ENCODE measurements at places on chromosomes 6 and 20. TPM values are rescaled to one million over a fixed set of nuclear protein-coding genes. Genes with fewer than 3 reads are reported as not detected.

GRCh38 chr6:114083251-114083650 lies 112.3 kb upstream of the HDAC2 start:
- no peak for DNase-seq

ULBP2 gene
- polyA plus RNA-seq = 0.46 TPM

DDX43 gene
- polyA plus RNA-seq = 0.35 TPM

DNA sequence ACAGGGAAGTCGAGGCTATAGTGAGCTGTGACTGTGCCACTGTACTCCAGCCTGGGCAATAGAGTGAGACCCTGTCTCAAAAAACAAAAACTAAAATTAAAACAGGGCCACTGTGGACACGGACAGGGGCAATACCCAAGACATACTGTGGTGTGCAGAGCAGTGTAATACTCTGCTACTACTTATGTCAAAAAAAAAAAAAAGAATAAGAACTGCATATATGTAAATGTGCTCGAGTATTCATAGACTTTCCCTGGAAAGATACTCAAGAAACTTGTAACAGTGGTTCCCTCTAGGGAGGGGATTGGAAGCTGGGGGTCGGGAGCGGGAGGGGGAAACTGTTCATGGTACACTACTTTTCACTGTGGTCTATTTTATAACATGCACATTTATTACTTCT lies 15.9 kb downstream of the SPDEF start:
- no peak for DNase-seq

GSTA3 gene
- polyA plus RNA-seq = not detected

DNA sequence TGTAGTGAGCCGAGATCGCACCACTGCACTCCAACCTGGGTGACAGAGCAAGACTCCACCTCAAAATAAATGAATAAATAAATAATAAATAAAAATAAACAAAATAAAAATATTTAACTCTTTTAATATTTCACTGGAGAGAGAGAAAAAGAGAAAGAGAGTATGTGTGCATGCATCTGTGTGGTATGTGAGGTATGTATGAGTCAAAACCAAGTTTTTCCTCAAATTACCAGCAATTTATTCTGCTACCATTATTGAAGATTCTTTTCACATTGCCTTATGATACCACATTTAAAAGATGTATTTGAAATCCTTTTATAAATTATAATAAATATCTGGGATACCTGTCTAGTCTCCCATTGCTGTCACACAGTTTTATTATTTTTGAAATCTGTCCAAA lies 122.1 kb downstream of the CD164 start:
- DNase-seq = no peak

TUBB1 gene
- 0.57 TPM for polyA plus RNA-seq

DNA sequence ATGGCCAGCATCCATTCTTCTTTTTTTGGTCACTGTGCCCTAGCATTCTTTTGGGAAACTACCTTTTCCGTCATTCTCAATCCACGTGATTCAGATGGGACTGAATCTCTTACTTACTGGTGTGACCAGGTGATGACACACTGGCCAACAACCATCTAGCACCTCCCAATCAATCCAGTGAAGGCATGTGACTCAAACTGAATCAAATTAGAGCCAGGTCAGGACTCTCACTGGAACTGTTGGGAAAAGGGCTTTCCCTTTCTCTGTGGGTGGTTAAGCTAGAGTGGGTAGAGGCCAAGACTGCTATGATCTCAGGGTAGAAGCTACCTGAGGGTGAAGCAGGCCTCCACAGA lies 36.2 kb upstream of the ZMYND8 start:
- no peak for DNase-seq

ARG1 gene
- 1.1 TPM for polyA plus RNA-seq

GRCh38 chr6:112216662-112217551 lies 37.5 kb downstream of the LAMA4 start:
- no peak for DNase-seq

PTCHD4 gene
- polyA plus RNA-seq = 10.9 TPM

SMLR1 gene
- polyA plus RNA-seq = 0.10 TPM

MLIP gene
- 75.2 TPM for polyA plus RNA-seq

- DNase-seq = no peak
These were observed 20.1 kb downstream of the RNF24 start for GRCh38 chr20:3995067-3995748.

AHCY gene
- polyA plus RNA-seq = 145 TPM

DNA sequence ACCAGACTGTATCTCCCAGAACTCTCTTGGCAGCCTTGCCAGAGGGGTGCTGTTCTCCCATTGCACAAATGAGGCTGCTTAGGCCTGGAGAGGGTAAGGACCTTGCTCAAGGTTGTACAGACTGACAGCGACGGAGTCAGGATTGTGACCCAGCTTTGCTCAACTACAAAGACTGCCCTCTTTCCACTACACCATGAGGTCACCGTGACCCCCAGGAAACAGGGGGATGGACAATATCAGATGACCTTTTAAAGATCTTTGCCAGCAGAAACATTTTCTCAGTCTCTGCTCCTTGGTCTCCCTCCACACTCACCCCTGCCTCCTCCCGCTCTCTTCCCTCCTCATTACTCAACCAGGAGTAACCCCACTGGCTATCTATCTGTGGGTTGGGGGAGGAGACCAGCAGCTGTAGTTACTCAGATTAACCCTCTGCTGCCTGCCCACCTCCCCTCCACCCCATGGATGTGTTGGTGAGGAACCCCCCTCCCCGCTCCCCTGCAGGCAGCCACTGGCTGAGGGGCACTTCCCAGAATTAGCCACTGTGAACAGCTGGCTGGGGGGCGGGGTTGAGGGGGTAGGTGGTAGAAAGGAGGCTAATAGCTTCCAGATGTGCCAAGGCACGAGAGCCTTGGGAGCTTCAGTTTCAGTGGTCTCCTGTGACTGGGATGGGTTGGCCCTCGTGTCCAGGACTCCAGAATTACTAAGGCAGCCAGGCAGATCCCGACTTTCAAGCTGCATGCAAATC lies 26.9 kb upstream of the MRPS18A start:
- DNase-seq = no peak

GRCh38 chr6:76451926-76452709 lies 379.7 kb upstream of the IMPG1 start:
- DNase-seq = no peak

DNA sequence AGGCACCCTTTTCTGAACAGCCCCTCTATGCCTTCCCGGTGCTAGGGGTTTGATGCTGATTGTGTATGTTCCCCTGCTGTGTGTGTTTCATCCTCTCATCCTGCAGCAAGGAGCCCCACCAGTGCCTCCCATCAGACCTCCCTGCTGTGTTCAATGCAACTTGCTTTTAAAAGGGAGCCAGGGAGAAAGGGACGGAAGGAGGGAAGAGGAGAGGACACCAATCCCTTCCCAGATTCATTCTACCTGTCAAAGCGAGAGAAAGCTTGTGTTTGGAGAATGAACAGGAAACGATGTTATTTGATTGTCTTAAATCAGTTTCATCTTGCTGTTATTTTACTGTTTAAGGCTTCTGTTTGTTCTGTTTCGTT lies 259.2 kb downstream of the ADGB start:
- DNase-seq = no peak

- no peak for DNase-seq
These were observed 368.9 kb downstream of the UTRN start for GRCh38 chr6:144653885-144654505.

SIGLEC1 gene
- polyA plus RNA-seq = 3.8 TPM

DNA sequence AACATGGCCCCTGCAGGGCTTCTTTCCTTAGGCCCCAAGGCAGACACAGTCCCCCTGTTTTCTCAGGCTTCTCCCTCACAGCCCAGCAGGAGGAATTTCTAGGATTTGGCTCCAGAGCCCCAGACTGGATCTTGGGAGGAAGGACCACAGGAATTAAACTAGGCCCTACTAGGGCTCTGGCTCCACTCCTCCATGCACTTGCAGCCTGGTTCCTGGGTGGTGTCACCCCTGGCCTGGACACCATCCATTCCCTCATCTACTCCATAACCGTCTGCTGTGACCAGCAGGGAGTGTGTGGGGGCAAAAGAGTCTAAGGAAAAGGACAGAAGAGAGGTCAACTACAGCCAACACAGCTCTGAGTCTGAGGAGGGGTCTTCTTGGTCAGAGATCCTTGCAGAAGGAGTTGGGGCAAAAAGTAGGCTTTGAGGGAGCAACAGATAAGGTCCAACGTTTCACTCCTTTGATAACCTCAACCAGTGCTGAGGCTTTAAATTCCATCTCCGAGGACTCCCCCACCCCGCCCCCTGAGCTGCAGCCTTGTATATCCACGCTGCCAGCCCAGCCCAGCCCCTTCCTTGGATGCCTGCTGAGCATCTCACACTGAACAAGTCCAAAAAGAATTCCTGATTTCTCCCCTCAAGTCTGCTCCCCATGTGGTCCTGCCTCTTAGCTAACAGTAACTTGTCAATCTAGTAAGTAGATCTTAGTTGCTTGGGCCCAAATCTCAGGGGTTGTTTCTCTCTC lies 27.9 kb upstream of the SPDEF start:
- DNase-seq = no peak

GRCh38 chr20:63058696-63059335 lies 52.1 kb upstream of the BHLHE23 start:
- DNase-seq = no peak

DNA sequence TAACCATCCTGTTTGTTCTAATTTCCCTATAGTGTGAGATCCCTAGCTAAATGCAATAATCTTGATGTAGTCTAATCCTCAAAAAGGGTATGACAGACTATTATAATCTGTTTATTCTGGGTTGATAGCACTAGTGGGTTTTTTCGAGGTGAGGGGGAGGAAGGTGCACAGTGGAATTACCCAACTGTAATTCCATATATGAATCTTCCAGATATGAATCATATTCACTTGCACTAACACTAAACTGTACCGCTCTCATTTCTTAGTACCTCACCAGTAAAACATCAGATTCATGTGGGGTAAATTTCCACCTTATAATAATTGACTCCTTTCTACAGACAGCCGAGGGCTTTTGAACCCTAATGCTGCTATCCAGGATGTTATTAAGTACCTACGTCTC lies 16.5 kb downstream of the NCOA7 start:
- no peak for DNase-seq

GRCh38 chr20:62254021-62254724 lies 15.9 kb downstream of the OSBPL2 start:
- DNase-seq = no peak

DNA sequence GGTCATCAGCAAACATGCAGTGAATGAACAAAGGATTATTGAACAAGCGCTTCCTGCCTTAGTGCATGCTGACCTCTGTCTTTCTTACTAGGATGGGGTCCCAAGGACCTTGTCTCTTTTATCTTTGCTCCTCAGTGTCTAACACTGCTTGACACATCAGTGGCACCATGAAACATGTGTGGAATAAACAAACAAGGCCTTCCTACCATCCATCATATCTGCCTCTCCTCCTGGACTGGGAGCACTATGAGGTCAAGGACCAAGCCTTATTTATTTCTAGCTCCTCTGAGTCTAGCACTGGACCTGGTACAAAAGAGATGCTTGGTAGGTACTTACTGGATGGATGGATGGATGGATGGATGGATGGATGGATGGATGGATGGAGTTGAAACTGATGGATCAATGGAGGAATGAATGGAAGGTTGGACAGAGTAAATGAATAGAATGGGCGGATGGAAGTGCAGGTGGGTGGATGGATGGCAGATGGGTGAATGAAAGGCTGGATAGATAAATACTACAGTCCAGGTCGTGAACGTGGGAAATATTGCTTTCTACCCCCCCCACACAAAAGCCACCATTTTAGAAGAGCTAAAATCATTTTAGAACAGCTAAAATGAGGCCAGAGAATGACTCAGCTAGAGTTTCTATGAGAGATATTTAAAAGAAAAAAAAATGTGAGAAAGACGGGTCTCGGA lies 104.1 kb upstream of the PTPN1 start:
- DNase-seq = no peak

DNA sequence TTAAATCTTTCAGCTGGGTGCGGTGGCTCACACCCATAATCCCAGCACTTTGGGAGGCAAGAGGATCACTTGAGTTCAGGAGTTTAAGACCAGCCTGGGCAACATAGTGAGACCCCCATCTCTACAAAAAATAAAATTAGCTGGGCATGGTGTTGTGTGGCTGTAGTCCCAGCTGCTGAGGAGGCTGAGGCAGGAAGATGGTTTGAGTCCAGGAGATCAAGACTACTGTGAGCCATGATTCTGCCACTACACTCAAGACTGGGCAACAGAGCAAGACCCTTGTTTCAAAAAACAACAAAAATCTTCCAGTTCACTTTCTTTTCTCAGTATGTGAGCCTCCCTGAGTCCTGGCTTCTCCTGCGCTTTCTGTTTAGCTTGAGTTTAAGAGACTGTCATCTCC lies 7.9 kb downstream of the SDHAF4 start:
- no peak for DNase-seq

DNA sequence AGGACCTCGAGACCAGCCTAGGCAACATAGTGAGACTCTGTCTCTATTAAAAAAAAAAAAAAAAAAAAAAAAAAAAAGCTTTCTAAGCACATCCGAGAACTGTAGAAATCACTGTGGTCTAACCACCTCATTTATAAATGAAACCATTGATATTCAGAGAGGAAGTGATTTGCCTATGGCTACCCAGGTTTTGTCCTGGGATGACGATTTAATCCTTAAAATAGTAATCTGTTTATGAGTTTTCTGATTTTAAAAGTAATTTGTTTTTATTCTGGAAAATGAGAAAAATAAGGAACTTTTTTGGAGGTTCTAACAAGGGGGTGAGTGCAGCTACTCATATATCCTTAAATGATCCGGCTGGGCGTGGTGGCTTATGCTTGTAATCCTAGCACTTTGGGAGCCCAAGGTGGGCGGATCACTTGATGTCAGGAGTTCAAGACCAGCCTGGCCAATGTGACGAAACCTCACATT lies 6.5 kb upstream of the BTN3A2 start:
- DNase-seq = no peak

GRCh38 chr20:45368221-45368980 lies 5.4 kb downstream of the SYS1 start:
- DNase-seq = no peak

DNA sequence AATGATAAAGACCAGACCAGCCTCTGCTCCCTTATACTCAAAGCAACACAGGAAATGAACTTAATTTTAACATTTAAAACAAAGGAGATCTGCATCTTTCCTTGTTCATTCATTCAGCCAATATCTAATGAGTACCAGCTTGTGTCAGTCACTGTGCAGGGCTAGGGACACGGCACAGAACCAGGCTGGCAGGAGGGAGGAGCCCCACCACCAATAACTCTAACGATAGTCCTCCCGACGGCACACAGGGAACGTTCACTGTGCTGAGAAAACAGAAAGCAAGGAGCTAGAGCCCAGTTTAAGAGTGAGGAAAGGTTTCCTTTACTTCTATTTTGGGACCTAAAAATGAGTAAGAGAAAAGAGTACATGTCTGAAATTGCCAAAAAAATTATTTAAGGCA lies 9.9 kb downstream of the ETV7 start:
- DNase-seq = no peak
